ENCODE measurements at places on chromosomes 5 and 9.

DNA sequence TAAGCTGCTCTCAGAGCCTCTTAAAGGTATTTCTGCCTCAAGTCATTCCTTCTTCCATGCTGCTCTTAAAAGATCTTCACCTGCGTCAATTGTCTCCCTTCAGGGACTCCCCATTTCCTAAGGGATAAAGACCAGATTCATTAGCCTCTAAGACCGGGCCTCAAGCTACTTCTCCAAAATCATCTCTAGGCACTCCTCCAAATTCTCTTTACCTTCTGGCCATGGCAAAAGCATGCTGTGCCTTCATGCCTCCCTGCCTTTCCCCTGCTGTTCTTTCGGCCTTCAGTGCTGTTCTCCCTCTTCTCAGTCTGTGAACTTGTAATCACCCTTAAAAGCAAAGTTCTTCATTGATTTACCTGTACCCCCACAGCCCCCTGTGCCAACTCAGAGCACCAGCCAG is 4.4 kb downstream of the TMOD1 start:
- no peak for DNase-seq

- DNase-seq = no peak
Observed at GRCh38 chr5:37005252-37005651, 128.7 kb downstream of the NIPBL start.

- no peak for DNase-seq
Observed at GRCh38 chr5:156396063-156396829, 69.3 kb downstream of the SGCD start.

- no peak for DNase-seq
Observed at GRCh38 chr9:119088002-119088547, 281.2 kb downstream of the BRINP1 start.

GRCh38 chr5:56123531-56124243 is 109.4 kb downstream of the ANKRD55 start:
- DNase-seq = no peak

- no peak for DNase-seq
Observed at GRCh38 chr5:60668686-60669304, 31.2 kb downstream of the DEPDC1B start.

GRCh38 chr5:151178777-151179488 is 21.4 kb upstream of the ANXA6 start:
- DNase-seq = no peak

GRCh38 chr9:2271426-2271825 is 256.3 kb downstream of the SMARCA2 start:
- no peak for DNase-seq

GRCh38 chr5:68562308-68562707 is 346.8 kb downstream of the PIK3R1 start:
- DNase-seq = no peak

DNA sequence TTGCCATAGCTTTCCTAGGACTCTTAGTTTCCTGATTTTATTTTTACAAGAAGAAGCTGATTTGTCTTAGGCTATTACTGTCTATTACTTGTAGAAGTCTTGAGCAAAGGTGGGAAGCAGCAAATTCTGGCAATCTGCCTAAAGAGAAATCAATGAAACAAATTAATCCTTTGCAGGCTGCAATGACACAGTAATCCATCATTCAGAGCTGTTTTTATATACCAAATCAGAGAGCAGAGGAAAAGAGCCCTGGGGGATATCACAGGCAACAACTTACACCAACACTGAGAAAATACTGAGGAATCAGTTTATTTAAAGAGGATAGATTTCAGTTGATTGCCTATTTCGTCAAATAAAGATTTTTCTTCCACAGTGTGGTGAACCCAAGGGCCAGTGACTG is 13.6 kb downstream of the NR2F1-AS1 start:
- no peak for DNase-seq

GRCh38 chr5:54874337-54875021 is 110.9 kb downstream of the ESM1 start:
- no peak for DNase-seq

DNA sequence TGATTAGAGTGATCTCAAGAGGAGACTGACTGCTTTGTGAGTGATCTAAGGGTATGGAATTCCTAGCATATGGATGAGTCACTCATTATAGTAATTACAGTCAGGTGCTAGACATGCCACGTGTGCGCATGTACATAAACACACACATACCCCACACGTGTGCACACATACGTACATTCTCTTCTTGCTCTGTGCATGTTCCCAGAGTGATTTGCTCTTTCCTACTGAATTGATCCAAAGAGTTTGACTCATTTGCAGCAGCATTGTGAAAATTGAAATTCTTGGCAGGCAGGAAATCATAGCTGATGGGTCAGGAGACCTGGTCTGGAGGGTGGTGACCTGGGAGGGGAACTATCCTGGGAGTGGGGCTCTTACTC is 63.8 kb downstream of the ANGPTL2 start:
- no peak for DNase-seq

DNA sequence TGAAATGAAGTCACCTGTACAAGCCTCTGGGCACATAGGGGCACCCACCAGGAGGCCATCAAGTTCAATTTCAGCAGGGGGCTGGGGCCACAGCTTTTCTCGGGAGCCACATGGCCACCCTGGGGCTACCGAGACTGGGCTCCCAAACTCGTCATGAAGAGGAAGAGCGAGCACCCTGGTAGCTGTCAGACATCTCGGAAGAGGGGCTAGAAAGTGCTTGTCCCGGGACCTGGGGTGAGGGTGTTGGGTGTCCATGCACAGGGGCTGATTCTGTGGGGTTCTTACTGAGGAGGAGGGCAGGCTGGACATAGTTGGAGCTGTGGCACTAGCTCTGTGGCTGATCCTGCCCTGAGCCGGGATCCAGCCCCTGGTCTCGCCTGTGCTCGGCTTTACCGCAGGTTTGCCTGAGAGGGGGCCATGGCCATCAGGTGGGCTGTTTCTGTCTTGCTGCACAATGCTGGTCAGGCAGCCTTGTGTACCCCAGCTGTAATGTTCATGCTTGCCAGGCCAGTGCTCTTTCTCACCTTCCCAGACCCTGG is 70.3 kb downstream of the PHF2 start:
- DNase-seq = no peak

- DNase-seq = no peak
Observed at GRCh38 chr9:81234924-81235610, 454.3 kb downstream of the TLE1 start.

- DNase-seq = no peak
Observed at GRCh38 chr5:84419742-84420141, 35.1 kb upstream of the EDIL3 start.

DNA sequence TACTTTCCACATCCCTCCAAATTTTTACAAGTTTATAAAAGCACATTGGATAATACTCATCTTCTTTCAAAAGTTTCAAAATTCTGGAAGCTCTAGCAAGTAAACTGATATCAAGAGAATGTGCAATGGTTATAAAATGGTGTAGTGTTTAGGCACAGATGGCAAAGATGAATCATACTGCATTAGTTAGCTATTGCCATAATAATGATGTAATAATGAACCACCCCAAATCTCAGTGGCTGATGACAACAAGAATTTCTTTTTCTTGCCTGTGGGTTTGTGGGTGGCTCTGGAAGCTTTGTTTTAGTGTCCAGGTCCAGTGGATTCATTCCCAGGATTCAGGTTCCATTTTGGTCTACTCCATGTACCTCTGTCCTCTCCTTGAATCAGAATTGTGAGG is 319.0 kb downstream of the BRINP1 start:
- DNase-seq = no peak

DNA sequence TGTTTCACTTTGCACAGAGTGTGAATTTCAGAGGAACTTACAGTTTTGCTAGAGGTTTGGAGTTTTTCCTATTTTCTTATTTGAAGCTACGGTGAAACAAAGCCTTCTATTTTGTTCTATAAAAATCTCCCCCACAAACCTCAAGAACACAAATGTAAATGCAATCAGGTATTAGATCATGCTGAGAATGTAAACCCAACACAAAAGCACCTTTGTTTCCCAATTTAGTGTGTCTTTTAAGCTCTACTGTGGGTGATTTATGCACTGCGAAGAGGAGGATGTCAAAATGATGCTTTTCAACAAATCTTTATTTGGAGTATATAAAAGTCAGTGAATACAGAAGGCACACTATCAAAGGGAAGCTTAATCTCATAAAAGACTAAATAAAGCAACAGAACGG is 4.3 kb upstream of the DRD1 start:
- DNase-seq = no peak

DNA sequence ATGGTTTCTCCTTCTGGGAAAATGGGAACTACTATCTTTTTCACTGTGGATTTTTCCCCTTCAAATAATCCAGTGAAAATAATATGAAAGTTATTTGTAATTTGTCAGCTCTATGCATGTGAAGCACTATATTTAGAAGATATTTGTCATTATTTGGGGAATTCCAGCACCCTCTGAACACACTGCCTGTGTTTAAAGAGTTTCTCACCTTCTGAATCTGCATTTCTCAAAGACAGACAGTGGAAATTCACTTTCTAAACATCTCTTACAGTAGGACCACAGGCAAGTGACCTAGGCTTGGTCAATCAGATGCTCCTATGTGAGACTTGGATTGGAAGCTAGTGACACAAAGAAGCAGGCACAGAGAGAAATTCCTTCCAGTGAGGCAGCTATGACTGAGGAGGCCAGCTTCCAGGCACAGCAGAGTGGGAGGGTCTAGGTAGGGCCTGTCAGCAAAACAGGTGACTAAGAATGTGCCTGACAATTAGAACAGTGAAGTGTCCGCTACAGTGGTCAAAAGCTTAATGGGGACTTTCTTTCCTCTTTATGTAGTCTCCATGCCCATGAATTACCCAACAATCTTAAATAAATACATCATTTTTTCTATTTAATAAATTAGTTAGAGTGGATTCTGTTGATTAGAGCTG is 167.2 kb downstream of the HMHB1 start:
- no peak for DNase-seq

DNA sequence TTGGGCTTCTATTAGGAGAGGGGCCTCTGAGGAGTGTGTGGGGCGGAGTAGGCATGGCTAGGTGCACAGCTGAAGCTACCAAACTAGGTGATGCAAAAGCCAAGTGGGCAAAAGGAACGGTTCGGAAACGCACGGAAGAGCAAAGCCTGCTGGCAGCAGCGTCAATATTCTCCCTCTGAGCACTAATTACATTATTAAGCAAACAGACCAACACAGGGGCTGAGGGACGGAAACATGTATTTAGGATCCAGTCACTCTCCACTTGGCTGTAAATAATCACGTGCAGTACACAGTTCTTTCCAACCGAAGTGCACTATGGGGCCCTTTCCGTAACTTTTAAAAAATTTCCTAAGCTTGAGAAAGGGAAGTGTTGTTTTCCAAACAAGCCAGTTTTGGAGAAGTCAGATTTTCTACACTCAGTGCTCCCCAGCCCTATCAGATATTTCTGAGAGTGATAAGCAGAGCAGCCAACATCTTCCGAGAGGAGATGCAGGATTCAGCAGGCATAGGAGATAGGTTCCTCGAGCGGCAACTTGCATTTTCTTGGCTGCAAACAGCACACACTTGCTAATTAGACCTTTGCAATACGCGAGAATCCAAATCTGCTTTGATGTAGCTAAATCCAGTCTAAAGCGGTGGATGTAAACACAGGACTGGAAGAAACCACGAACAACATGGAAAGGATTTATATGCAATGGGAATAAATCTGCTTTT is 217.2 kb upstream of the TBCA start:
- DNase-seq = no peak

- DNase-seq = no peak
Observed at GRCh38 chr9:84932915-84933527, 263.5 kb downstream of the NTRK2 start.

DNA sequence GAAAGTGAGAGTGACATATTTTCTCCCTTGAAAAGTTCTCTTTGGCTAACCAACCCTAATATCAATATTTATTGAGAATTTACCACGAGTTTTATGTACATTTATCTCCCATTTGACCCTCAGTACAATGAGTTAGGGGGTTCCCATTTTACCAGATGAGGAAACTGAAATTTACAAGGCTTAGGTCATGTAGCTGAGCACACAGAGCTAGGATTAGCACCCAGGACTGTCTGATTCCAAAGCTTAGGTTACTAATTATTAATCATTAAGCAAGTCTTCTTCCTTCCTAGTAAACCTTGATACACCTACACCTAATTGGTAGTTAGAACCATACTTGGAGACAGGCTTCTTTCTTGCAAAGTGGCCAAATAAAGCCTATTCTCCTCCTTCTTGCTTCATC is 12.2 kb downstream of the SLC1A1 start:
- no peak for DNase-seq

DNA sequence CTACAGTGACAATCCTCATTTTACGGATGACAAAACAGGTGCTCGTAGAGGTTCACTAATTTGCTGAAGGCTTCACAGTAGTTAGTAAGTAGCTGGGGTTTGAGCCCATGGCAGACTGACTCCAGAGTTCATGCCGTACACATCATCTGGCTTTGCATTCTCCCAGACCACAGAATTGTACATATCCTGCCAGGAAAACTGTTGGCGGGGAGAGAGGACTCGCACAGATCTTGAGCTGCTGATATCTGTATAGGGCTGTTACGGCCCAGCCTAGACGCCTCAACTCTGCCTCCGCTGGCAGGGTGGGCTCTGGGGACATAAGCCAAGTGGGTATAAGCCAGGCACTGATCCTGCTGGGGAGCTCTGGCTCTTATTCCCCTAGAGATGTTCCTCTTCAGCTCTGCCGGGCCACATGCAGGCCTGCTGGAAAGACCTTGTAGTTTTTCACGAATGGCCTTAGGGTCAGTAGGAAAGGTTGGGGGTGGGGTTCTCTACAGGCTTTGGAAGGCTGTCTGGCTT is 16.3 kb downstream of the LARP1 start:
- no peak for DNase-seq

GRCh38 chr9:136311051-136312008 is 7.4 kb upstream of the CCDC187 start:
- DNase-seq = no peak

DNA sequence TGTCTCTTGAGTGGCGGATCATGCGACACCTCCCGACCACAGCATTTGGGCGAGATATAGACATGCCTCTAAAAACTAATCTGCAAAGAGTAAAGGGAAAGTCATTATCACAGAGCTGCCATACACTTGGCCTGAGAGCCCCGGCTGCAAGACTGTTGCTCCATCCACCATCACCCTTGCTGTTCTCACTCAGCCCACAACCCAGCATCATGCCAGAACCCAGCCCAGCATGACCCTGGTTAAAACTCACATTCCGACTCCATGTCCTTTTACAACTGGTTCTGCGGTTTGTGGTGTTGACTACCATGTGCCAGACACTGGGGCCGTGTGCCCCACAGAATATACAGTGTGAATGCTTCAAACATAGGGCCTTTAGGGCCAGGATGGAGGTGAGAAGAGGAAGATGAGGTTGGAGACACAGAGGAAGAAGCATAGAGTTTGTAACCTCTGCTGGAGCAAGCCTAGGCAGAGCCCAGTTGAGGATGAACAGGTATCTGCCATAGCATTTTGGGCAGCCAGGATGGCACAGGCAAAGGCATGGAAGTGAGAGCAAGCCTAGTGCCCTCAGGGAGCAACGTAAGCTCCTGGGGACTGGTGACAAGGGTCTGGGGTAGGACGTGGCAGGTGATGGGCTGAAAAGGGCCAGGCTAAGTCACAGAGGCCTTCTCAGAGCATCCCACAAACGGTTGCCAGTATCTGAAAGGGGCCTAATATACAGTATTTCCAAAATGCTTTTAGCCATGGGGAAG is 37.5 kb upstream of the SMU1 start:
- DNase-seq = no peak

- DNase-seq = no peak
Observed at GRCh38 chr9:104961238-104961637, 33.3 kb upstream of the ABCA1 start.

GRCh38 chr9:107708791-107709190 is 219.2 kb upstream of the KLF4 start:
- no peak for DNase-seq
